ENCODE measurements at places on chromosomes 5 and 9.

DNA sequence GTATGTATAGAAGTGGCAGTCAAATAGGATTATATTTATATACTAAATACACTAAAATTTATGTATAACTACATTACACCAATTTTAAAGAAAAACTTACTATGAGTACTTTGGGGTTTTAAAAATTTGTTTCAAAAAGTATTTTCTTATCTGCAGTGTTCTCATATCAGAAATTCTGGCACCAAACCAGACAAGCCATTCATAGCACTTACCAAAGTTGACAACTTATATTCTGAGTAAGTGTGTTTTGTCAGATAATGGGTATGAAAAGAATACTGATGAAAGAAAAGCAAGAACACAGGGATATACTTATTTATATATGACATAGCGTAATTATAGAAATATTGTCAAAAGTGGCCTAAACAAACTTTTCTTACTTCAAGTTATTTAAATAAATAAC lies 67.5 kb downstream of the SPEF2 start:
- no peak for DNase-seq

- DNase-seq = no peak
Measured at GRCh38 chr5:124724357-124725039, 21.9 kb downstream of the ZNF608 start.

DNA sequence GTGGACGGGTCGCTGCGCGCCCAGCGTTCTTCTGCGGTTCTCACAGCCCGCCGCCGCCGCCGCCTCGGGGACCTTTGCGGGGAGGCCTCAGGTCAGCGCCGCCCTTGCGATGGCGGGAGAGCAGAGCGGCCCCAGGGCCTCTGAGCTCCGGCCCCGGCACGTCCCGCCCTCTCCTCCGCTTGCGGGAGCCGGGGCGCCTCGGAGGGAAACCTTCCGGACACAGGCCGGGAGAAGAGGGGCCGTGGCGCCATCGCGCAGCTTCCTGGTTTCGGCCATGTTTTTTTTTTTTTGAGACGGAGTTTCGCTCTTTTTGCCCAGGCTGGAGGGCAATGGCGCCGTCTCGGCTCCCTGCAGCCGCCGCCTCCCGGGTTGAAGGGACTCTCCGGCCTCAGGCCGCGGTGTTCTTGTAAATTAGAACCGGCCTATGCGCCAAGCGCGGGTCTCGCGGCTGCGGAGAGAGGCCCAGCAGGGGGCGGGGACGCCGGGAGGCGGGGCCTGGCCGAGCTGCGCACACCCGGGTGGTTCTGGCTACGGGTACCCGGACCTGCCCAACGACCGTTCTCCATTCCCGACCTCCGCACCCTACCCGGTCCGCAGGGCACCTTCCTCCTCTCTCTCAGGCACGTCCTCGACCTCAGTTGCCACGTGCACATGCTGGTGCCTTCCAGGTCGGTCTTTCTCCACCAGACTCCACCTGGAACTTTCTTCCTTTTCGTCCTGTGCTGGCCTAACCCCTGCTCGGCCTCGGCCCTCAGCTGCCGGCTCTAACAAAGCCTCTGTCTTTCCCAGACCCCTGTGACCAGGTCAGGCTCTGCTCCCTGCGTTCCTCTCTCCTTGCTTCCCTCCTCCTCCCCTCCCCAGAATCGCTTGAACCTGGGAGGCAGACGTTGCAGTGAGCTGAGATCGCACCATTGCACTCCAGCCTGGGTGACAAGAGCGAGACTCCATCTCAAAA lies 28.8 kb upstream of the MGAT1 start:
- peak; percentile 84 for DNase-seq

DNA sequence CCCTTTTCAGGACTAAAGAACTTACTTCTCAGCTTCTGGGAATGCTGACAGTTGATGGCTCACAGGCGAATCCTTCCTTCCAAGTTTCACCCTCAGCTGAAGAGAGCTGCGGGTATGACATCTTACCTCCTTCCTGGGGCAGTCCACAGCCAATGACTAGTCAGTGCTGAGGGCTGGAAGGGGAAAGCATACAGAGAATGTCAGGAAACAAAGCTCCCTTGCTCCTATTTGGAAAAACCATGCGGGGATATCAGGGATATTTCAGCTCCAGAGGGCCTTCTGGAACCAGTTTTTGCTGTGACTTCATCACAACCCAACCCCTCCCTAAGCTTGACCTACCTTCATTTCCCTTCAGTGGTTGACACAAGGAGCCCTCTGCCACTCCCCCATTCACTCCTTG lies 15.7 kb downstream of the FTMT start:
- no peak for DNase-seq

- no peak for DNase-seq
Measured at GRCh38 chr5:93583439-93583767, 381 bp downstream of the NR2F1 start.

GRCh38 chr5:178186427-178186826 lies 744 bp downstream of the GMCL2 start:
- no peak for DNase-seq

DNA sequence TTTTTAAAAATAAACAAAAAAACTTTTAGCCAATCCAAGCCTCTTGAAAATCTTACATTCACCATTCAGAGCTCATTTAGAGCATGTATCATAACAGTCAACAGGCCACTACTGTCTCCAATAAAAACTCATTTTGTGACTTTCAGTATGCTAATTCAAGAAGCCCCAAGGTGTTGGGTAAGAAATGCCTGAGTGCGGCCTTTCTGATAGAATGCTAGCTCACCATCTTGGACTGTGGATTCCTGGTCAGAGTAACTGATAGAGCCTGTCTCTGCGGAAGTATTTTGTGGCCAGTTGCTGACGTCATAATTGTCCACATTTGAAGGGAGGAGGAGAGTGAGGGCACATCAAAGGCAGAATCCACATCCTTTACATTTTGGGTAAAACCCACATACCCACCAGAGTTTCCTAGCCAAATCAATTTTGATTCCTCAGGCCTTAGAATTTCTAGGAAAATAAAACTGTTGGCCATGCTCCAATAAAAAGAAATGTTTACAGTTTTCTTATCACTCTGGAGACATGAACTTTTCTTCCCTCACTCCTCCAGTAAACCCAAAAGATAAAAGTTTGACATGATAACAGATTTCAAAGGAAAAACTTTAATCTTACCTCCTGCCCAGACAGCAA lies 41.1 kb upstream of the ERCC6L2 start:
- DNase-seq = no peak

GRCh38 chr9:32430720-32431119 lies 46.3 kb downstream of the ACO1 start:
- DNase-seq = no peak

DNA sequence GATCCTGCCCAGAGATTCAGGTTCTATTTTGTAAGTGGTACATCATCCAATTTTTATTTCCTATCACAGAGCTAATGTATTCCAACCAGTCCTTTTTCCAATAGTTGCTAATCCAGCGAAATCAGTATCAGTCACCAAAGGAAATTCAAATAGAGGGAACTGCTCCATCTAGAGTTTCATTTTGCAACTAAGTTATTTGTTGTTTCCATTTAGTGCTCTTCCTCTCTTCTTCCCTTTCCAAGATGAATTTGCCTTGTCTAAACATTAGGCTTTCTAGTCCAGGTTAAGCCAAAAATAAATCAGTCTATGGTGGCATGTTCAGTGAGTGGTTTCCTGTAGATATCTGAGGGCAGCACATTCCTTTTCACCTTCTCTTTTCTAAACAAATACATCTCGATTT lies 79.8 kb upstream of the SPATA31D4 start:
- DNase-seq = no peak

GRCh38 chr5:58736214-58736613 lies 153.3 kb downstream of the RAB3C start:
- DNase-seq = no peak

- DNase-seq = peak; percentile 90
Measured at GRCh38 chr9:129177791-129178567, at the start of gene IER5L. Gene IER5L, minus strand, starts transcription at chr9:129178261. Its CDS starts 209 bp downstream, at chr9:129178052.

DNA sequence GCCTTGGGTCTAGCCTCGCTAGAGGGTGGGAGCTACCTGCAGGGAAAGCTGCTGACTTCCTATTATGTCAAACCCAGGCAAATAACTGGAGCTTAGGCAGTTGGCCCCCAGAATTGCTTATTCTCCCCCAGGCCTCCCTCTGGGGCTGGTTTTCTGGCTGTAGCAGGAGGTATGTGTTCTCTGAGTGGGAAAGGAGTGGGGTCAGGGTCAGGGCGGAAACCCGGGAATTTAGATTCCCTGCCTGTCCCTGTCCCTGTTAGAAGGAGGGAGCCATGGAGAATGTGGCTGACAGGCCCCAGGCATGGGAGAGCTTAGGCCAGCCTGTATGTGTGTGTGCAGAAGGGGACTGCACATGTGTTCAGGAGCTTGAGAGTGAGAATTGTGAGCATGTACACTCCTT lies 13.6 kb upstream of the CXXC5 start:
- no peak for DNase-seq

Data from NB4 (cell line).